Stimulated activated CD8-positive, alpha-beta memory T cell treated with anti-CD3 and anti-CD28 coated beads, Interleukin-2, amount 100 ng/mL, for 48 hours (primary cell): ENCODE measurements at places on chromosomes 7 and 10.
A peak's percentile ranks its signal among the peaks of the same experiment; 100 is the strongest.

DNA sequence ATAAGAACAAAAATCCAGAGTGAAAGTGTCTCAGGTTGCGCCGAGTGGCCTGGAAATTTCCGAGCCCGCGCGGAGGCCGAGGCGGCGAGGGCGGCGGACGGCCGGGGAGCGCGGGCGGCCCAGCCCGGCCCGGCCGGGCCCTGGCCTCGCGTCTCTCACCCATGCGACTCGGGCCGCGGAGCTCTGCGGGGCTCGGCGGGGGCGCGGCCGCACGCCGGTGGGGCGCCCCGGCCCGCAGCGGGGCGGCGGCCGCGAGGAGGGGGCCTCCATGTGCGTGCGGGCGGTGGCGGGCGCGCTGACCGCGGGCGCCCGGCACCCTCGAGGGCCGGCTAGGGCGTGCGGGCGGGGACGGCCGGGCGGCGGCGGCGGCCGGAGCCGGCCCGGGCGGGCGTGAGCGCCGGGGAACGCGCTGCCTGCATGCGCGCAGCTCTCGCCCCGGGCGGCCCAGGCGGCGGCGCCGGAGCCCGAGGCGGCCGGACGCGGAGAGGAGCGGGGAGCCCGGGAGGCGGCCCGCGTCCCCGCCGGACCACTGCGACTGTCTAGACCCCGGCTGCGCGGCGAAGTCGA is 302 bp upstream of the EN2 start:
- DNase-seq: no peak

DNA sequence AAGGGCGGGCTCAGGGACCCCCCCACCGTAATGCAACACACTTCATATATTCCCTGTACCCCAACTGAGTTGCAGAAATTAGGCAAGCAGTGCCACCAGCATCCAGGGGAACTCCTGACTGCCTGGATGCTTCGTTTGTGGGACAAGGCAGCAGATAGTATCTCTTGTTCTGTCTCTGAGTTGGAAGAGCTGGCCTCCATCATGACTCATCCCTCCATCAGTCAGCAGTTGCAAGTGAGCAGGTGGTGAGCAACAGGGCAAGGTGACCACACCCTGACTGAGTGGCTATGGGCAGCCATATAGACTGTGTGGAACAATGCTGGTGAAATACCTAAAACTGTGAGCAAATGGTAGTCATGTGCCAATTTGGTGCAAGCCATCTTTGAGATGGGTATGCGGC is 22.8 kb upstream of the ADAMTS14 start:
- DNase-seq: no peak

DNA sequence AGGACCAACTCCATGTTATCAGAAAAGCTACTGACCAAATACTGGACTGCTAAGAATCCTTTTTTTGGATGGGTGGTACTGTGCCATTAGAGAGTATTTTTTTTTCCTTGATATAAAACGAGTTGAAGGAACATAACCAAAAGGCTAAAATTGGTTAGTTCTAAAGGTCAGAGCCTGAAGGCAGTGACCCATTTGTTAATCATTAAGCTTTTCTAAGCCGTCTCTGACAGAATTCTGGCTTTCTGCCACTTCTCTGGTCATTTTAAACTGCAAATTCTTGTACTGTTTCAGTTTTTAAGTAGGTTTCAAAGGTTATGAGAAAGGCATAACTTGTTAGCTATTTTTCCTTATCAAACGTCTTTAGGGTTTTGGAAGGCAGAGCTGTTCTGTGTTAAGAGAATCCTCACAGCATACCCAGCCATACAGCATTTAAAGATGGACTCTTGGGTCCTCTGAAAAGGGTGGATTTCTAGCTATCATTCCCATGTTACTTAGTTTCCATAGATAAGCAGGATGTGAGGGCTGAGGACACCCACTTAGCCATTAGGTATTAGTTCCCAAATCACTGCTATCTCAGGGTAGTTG is 196.8 kb downstream of the RNLS start:
- no peak for DNase-seq

DNA sequence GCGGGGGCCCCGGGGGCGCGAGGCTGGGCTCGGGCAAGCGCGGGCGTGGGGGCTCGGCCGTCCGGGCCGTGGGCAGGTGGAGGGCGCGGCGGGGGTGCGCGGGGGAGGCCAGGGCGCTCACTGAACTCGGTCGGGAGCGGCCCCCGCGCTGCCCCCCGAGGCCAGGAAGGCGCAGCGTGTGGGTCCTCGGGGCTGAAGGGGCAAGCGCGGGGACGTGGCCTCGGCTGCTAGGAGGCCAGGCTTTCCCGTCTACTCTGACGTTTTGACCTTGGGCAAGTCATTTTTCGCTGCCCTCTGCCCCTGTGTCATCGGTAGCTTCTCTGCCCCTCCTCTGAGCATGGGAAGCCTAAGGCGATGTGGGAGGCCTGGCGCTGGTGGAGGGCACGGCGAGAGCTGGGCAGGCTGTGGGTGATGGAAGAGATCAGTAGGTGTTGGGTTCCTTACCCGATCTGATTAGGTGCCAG is 441 bp downstream of the FBH1 start:
- peak; percentile 3 for DNase-seq

- DNase-seq: no peak
These were observed 63.6 kb downstream of the TES start for GRCh38 chr7:116273918-116274301.

- no peak for DNase-seq
These were observed 153.3 kb downstream of the STK31 start for GRCh38 chr7:23863209-23863787.

- peak; percentile 57 for DNase-seq
These were observed 14.5 kb downstream of the NUDT5 start for GRCh38 chr10:12181065-12181775.

GRCh38 chr7:39536951-39537350 is 29.3 kb upstream of the YAE1 start:
- no peak for DNase-seq

DNA sequence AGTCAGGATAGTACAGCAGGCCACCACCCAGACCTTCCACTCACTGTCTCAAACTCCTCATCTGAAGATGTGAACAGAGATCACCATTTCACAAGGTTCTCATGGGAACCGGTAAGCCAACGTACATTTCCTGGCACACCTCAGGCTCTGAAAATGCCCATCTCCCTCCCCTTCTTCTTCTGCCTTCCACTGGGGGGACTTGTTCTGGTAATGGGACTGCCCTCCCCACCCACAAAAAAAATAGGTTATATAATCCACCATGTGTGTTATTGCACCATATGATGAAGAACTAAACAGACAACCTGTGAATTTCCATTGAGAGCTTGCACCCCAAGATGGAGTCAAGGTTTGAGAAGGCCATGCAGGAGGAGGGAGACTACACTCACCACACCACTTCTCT is 42.1 kb upstream of the IKZF1 start:
- no peak for DNase-seq

- no peak for DNase-seq
These were observed 59.6 kb upstream of the BICC1 start for GRCh38 chr10:58453105-58453504.

DNA sequence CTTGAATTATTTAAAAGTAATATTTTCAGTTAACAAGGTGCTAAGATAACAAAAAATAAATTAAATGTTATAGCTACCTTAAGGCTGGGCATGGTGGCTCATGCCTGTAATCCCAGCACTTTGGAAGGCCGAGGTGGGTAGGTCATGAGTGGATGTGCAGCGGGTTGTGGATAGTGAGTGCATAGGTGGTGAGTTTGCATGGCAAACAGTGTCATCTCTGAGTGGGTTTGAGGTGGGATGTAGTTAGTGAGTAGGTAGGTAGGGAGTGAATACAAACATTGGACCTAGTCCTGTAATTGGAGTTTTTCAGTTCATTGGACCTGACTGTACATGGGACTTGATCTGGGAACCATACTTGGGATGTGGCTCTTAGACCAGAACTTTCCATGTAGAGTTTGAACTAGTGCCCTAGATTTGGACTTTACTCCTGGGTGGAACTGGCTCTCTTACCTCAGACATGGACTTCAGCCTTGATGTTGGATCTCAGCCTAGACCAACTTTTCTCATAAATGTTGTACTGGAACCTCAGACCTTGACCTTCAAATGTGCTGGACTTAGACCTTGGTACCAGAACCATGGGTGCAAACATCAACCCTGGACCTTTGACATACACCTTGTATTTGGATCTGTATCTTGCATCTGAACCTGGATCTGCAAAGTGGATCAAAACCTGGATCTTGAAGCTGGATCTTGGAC is 47.0 kb downstream of the SEC61G start:
- DNase-seq: no peak

GRCh38 chr7:139777948-139778841 is at the start of gene HIPK2:
Gene HIPK2, minus strand, starts transcription at chr7:139777998. Its CDS starts 375 bp downstream, at chr7:139777623.
- peak; percentile 53 for DNase-seq

- DNase-seq: no peak
These were observed 25.4 kb upstream of the ZNF138 start for GRCh38 chr7:64768824-64769223.

GRCh38 chr7:121384265-121384664 is 11.8 kb downstream of the FAM3C start:
- DNase-seq: no peak

GRCh38 chr7:13466874-13467547 is 522.5 kb downstream of the ETV1 start:
- DNase-seq: no peak

- no peak for DNase-seq
These were observed 169.9 kb upstream of the ADO start for GRCh38 chr10:62634576-62634975.

GRCh38 chr10:100020886-100021253 is 11.1 kb upstream of the DNMBP start:
- no peak for DNase-seq

- no peak for DNase-seq
These were observed 8.4 kb upstream of the STK32C start for GRCh38 chr10:132316133-132316532.

DNA sequence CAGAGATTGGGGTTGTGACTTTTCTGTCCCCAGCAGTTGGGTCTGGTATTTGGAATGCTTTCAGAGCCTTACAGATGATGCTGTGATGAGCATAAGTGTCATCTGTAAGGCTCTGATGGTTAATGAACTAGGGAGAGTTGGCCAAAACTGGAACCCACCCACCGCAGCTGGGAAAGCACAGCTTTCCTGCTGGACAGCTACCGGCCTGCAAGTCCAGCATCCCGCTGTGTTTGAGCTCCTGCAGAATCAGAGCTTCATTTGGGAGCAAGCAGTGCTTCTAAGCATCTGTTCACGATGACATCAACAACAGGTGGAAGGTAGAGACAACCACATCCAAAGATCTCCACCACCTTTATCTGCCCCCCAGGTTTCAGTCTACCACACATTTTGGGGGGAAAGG is 11.7 kb downstream of the UCN3 start:
- DNase-seq: no peak

DNA sequence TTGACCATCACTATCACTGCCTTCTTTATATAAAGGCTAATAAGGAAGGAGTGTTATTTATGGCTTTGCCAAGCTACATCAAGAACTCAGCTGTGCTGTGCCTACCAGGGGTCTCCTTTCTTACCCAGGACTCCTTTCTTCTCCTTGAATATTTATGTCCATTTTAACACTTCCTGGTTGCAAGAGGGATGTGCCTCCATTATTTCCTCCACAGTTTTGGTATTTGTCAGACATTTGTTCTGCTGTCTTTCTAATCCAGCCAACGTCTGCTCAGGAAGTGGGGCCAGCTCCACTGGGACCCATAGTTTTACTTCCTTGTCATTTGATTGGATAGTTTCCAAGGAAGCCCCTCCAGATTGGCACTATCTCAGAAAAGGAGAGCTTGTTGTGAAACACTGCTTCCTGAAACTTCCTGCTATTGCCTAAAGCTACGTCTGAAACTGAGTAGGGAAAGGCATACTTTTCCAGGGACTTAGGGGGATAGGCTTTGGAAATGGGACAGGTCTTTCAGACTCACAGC is 6.6 kb upstream of the STRIP2 start:
- no peak for DNase-seq

GRCh38 chr7:35268953-35269352 is 15.1 kb upstream of the TBX20 start:
- DNase-seq: no peak

DNA sequence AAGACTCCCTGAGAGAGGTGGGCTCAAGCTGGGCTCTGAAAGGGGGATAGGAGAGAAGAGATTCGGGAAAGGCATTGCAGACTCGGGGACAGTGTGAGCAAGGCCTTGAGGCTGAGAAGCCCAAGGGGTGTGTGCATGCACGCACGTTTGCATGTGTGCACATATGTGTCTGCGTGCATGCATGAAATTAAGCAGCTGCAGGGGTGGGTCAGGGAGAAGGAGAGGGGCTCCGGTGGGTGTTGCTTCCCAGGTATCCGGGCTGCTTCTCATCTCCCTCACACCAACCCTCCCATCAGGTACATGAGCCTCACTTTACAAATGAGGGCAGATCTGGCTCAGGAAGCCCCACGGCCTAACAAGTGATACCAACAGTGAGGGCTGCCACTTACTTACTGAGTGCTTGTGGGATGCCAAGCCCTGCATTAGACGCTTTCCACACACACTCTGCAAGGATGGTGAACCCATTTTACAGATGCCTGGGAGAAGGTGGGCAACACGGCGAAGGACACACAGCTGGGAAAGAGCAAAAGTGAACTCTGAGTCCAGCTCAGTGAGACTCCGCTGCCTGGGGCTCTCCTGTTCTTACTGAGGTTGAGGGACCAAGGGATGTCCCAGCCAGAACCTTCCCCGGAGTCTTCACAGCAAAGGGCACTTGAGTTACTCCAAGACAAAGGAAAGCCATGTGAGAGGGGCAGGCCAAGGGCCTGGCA is 26.4 kb downstream of the ZCCHC24 start:
- DNase-seq: no peak

DNA sequence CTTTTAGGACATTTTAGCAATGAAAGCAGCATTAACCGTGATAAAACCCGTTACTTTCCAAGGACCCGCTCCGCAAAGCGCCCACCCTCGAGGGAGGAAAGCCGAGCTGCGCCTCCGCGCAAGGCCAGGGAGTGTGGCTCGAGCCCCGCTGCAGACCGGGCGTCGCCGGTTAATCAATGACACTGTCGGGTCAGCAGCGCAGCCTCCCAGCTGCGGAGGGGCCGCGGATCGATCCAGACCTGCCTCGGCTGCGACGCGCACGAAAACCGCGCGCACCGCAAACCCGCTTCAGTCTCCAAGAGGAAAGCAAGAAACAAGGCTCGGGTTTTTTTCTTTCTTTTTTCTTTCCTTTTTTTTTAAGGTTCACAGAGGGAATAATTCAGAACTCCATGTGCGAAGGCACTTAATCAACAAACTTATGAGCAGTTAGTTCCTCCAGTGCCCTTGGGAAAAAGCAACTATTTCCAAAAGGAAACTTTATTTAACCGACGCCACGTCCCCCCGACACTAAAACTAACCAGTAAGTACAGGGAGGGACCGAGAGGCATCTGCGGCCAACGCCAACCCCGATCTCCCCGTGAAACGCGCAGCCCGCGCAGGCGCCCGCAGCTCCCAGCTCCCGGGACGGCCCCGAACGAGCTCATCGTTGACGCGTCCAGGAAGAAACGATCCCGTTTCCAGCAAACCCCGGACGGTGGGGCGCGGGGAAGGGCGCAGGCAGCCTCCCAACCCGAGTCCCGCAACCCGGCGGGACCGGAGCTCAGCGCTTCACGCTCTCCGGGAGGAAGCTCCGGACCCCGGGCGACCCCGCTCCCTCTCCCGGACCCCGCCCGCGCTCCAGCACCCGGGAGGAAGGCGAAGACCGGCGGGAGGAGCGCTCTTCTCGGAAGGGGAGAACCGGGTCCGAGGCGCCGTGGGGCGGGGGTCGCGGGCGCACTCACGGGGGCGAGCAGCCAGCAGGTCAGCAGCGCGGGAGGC is 598 bp downstream of the VIPR2 start:
- DNase-seq: peak; percentile 13
